ENCODE measurements at places on chromosomes 3 and 15.
A peak's percentile ranks its signal among the peaks of the same experiment; 100 is the strongest.

DNA sequence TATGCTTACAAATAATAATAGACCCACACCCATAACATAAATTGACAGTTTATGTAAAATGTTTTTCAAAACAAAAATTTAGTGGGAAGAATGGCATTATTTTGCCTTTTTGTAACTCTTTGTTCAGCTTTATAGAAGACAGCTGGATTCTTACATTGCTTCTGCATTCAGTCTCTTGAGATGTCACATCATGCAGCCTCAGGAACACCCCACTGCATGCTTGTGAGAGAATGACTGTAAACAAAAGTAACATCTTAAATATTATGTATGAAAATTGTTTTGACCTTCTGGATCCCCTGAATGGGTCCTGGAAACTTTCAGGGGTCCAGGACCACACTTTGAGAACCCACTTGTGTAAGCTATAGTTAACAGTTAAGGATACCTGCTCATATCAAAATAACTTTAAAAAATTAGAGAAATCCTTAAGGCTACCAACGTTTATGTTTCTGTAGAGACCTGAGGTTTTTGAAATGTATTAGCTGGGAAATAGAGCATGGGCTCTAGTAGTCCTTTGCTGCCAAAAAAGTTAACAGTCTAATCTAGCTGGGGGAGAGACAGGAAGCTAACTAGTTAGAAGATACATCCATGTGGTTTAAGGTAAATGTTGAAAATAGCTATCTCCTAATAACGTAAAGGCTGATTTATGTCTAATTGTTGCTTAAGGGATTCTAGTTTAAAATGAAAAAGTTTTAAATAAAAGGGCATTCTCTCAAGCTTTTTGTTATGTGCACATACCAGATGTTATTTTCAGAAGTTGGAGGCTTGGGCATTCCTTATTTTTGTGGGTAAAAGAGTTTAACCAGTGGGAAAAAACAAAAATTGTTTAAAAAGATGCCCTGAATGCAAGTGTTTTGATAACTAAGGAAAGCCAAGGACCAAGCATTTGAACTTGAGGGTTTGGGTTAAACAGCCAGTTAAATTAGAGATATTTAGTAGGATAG lies 3.8 kb downstream of the USP3 start:
- DNase-seq, result no peak

DNA sequence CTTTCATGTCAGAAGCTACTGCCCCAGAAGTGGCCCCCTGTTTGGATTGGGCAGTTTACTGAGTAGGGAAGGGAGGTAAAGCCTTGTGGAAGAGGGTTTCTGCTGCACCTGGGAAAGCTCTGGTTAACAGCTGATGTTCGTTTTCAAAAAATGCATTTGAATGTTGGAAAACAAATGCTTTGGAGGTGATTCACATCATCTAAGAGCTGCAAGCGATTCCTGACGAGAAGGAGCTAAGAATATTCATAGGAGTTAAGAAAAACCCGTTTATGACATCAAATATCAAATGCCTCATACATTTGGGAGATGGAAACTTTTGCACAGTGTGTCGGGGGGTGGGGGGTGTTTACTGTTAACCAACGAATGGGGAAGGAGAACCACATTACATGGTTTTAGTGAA lies 183.8 kb upstream of the NR2F2 start:
- DNase-seq, result no peak

GRCh38 chr3:18703798-18704197 lies 278.7 kb upstream of the SATB1 start:
- no peak for DNase-seq

DNA sequence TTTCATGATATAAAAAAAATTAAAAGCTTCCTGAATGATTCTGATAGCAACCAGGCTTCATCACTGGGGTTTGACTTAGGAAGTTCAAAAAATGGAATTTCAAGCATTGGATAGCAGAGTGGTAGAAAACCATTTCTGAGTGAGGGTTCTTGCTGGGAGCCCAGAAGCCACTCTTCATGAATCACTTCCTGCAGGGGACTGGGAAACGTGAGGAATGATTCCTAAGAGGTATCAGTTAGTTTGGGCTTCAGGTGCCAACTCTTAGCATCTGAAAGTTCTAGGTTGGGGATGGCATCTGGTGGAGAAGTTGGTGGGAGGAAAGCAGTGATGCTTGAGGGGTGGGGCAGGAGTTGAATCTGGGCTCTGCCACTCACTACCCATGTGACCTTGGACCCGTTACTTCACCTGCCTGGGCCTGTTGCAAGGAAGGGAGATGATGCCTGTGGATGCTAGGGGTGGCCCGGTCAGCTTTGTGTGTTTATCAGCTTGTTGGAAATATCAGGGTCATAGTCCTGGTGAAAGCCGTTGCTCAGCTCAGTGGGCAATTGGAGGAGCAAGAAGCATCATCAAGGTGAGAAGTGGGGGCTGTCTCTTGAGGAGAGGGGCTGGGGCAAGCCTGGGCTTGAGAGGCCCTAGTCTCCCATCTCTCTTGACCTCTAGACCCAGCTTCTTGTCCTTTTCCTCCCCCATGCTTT lies 37.0 kb upstream of the TNFAIP8L3 start:
- no peak for DNase-seq

- DNase-seq, result no peak
Observed at GRCh38 chr3:155093261-155093660, 13.1 kb downstream of the MME start.

DNA sequence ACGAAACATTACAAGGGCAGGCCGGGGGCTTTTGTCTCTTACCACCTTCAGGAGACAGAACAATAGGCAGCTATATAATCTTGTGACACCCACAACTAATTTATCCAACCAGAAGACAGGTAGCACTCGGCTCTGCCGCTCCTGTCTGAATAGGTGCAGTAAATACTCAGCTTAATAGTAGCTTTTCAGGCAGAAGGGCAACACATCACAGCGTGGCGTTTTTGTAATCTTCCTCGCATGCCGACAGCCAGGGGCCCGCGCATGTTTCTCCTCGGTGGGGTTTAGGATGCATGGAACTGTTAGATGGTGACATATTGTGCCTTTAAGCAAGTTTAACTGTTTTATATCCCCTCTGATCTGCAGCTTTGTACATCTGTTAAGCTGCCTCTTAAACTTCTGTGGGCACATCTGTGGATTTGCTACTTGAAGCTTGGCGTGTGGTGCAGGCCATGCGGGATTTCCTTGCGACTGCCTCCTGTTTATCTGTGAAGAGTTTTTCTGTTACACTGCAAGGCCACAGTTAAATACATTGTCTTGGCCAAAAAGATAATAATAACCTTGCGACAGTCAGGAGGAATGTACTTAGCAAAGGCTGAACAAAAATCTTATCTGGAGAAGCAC lies 123.2 kb upstream of the BNIP2 start:
- no peak for DNase-seq

- DNase-seq, result no peak
Observed at GRCh38 chr3:25885544-25885943, 95.7 kb downstream of the OXSM start.

DNA sequence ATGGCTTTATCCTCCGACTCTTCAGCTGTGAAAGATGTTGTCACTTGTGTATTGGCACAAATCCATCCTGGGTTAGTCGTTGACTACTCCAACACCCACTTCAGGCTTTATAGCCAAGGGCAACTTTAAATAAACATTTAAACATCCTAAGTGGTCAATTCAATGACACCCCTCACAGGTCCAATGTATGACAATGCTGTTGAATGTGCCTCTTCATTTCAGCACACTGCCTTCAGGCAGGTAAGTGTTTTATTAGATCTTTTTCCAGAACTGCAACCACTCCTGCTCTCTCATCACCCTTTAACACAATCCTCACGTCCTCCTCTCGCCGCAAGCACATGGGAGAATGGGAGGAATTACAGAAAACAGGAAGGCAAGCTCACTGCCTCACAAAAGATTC lies 30.3 kb downstream of the IL12A start:
- no peak for DNase-seq

DNA sequence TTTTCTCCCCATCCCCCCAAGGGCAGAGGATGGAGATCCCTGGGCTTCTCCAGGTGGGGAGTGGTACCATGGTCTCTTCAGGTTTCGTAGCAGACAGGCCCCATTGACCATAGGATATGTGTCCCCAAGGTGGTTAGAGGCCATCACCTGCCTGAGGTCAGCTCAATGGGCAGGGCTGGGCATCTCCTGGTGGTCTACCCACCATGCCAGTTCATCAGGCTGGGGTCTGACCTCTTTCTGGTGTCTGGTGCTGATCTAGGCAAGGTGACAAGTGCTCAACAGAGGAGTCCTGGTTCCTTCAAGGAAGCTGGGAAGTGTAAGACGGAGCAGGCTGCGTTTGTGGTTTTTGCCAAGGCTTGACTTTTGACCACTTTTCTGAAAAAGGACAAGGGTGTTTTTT lies 71.4 kb downstream of the SMAD3 start:
- DNase-seq, result no peak

- DNase-seq, result no peak
Observed at GRCh38 chr3:192940129-192940528, 22.5 kb upstream of the MB21D2 start.

DNA sequence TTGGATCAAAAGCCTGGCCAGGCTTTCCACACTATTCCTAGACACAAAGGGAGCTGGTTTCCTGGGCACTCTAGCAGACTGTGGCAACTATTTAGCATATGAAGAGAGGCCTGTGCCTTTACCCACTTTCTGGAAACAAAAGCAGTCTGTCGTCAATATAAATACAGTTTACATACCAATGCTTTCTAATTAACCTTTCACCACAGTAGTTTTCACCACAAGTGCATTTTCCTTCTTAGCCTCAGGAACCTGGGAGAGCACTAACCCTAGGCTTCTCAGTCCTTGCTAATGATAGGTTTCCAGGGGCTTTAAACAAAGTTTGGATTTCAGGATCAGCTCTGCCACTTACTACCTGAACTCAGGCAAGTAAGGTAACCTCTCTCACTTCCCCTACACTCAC lies 499.1 kb downstream of the MAGI1 start:
- DNase-seq, result no peak

DNA sequence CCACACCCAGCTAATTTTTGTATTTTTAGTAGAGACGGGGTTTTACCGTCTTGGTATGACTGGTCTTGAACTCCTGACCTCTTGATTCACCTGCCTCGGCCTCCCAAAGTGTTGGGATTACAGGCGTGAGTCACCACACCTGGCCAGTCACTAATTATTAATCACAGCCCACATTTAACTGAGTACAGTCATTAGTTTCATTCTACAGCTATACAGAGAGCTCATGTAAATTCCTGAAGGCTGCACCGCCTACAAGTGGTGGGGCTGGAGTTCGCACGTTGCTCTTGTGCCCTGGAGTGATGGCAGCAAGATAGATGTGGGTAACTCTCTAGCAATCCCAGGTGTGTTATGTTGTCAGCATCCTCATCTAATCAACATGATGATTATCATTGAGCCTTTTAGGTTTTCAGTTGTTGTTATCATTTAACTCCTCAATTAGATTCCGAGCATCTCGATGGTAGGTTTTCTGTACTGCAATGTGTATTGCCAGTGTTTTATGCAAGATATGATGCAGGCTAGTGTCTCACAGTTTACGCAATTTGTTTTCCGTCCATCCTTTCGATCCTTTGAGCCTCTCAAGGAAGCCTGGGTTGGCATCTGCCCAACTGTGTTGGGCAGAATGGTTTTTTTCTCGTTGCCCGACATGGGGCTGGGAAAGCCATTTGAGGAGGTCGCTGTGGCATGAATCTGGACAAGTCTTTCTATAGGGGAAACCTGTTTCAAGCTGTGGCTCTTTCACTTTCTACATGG lies 216.3 kb downstream of the LPP start:
- DNase-seq, result no peak

- DNase-seq, result no peak
Observed at GRCh38 chr15:47997195-47998080, 123.4 kb upstream of the SLC24A5 start.

GRCh38 chr3:137108699-137109440 lies 151.1 kb downstream of the IL20RB start:
- DNase-seq, result no peak

DNA sequence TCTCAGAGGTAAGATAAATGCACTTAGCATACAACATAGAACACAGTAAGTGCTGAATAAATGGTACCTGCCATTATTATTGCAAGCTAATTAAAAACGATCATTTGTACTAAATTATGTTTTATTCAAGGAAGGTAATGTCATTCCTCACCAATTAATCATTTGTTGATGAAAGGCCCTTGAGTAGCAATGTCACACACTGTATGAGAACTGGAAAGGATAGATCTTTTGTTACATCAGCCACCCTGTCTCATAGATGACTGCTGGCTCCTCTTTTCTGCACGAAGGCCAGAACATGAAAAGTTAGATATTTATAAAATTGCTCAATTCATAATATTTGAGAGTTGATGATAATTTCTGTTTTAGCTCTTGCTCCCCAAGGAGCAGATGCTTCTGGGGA lies 415.4 kb downstream of the RBMS3 start:
- no peak for DNase-seq

DNA sequence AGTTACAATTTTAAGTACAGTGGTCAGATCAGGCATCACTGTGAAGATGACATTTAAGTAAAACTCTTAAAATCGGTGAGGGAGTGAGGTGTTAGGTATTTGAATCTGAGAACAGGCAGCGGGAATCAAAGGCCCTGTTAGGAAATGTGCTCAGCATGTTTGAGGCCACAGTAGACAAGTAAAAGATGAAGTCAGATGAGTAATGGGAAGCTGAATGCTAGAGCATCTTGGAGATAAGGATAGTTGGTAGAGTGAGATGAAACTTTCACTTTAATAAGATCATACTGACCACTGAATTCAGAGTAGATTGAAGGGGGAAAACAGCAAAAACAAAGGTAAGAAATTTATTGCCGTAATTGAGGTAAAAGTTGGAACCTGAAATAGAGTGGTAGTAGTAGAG lies 61.6 kb downstream of the DCBLD2 start:
- no peak for DNase-seq

DNA sequence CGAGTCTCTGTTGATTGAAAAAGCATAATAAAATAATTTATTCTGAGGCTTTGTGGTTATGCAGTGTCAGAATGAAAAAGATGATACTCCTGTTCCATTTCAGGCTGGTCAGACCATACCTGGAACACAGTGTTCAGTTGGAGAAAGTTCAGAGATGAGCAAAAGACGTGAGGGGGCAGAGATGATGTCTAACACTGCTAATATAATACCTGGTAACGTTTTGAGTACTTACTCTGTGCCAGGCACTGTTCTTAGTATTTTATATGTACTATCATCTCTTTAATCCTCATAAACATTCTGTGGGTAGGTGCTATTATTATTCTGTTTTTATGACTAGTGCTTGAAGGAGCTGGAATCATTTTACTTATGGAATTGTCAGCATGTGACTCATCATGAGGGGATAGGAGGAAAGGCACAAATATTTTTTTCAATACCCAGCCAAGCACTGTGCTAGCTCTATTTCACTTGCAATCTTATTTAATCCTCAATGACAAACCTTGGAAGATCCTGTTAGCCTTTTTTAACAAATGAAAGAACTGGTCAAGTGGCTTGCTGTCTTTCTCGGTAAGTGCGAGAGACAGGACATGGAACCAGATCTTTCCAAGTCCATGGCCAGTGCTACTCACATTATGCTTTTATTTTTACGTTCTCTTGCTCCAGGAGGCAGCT lies 31.8 kb downstream of the IQGAP1 start:
- DNase-seq, result peak; percentile 55
